ENCODE measurements at places on chromosomes 6 and 20.

GRCh38 chr6:157229132-157229618 lies 94.1 kb downstream of the TMEM242 start:
- DNase-seq: no peak

- DNase-seq: no peak
These were observed 331.2 kb downstream of the QKI start for GRCh38 chr6:163745536-163746400.

GRCh38 chr6:93419304-93420162 lies at the start of gene EPHA7:
Gene EPHA7 (minus strand): TSS chr6:93419559. CDS start chr6:93419341, 218 bp downstream.
- DNase-seq: no peak

DNA sequence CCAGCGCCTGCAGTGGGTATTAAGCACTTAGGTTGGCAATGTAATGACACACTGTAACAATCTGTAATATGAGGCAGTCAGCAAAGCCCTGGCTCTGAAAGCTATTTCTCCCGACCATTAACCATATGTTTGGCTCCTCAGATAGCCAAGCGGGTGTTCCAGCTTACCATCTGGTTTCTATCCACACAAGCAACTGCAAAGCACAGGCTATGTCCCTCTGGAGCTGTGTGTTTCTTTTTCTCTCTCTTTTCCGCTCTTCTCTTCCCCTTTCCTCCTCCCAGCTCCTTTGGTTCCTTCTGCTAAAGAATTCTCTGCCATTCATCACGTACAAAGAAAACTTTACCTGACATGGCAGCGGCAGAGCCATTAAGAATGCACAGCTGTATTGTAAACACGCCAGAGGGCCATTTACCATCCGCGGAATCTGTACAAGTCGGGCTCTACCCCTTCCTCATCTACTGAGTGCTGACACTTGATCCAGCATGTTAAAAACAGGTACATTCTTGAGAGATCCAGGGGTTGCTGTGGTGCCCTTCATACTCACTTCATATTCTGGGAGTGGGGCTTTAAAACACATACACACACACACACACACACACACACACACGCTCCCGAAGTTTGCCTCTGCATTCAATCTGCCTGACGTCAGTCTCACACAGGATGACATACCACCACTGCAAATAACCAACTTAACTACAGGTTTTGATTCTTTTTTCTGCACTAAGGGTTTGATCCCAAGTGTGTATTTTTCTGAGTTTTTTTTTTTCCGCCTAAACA lies 77.2 kb downstream of the BACH2 start:
- DNase-seq: no peak

GRCh38 chr6:109024368-109024767 lies 70.3 kb downstream of the SESN1 start:
- no peak for DNase-seq

DNA sequence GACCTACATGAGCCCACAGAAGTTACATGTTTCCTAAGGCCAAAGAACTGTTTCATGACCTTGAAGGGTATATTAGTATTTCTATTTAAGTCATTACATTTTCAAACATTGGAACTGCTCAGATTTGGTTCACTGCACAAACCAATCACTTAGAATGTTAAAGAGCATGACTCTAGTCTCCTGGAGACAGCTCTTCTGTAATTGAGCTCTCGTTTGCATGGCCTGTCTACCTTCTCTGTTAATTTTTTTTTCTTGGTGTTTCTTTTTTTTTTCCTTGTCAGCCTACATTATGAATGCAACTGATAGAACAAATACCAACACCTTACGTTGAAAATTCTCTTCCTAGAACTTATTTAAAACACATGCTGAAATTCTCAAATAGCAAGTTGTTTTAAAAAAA lies 860.2 kb upstream of the MAP3K7 start:
- DNase-seq: no peak

- no peak for DNase-seq
These were observed 168.6 kb upstream of the CDH4 start for GRCh38 chr20:61083431-61083830.

- DNase-seq: no peak
These were observed 10.8 kb upstream of the AKAP7 start for GRCh38 chr6:131124336-131125071.

- DNase-seq: peak; percentile 1
These were observed 13.1 kb downstream of the FUCA2 start for GRCh38 chr6:143498428-143498827.

- DNase-seq: no peak
These were observed 10.3 kb downstream of the FILIP1 start for GRCh38 chr6:75483136-75483952.

GRCh38 chr20:35888657-35889056 lies 65.6 kb downstream of the SCAND1 start:
- no peak for DNase-seq

- DNase-seq: no peak
These were observed 95.3 kb upstream of the STMND1 start for GRCh38 chr6:17006543-17006942.

DNA sequence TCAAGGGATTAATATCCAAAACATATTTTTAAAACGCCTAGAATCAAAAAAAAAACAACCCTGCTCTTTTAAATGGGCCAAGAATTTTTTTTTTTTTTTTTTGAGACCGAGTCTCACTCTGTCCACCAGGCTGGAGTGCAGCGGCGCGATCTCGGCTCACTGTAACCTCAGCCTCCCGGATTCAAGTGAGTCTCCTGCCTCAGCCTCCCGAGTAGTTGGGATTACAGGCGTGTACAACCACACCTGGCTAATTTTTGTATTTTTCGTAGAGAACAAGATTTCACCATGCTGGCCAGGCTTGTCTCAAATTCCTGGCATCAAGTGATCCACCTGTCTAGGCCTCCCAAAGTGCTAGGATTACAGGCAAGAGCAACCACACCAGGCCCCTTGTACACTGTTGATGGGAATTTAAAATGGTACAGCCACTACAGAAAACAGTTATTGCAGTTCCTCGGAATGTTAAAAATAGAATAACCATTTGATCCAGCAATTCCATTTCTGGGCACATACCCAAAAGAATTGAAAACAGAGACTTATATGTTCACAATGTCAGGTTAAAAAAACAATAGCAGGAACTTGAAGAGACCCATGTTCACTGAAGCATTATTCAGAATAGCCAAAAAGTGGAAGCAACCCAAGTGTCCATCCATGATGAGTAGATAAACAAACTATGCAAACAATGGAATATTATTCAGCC lies 3.1 kb upstream of the MYL9 start:
- no peak for DNase-seq

- DNase-seq: no peak
These were observed 36.6 kb downstream of the SUMO4 start for GRCh38 chr6:149436647-149437046.

- DNase-seq: peak; percentile 31
These were observed 29.0 kb upstream of the TBPL1 start for GRCh38 chr6:133923938-133924593.

- no peak for DNase-seq
These were observed 54.5 kb downstream of the TRMT11 start for GRCh38 chr6:126040826-126041225.

GRCh38 chr6:41132254-41132653 lies 21.9 kb downstream of the TREML1 start:
- DNase-seq: no peak

DNA sequence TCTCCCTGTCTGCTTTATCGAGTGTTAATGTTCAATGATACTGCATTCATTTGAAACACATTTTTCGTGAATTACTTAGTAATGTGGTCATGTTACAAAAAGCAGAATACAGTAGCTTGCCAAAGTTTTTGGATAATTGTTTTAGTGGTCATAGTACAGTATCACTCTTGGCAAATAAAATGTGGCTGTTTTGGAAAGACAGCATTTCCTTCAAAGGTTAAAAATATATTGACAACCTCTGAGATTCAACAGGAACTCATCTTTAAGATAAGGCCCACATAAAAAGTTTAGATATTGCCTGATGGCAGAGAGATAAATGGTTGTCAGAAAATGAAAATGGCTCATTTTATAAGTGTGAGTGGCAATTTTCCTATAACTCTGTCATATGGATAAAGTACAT lies 297.7 kb upstream of the MAN1A1 start:
- DNase-seq: no peak

GRCh38 chr6:4345543-4345942 lies 210.2 kb upstream of the ECI2 start:
- DNase-seq: no peak

DNA sequence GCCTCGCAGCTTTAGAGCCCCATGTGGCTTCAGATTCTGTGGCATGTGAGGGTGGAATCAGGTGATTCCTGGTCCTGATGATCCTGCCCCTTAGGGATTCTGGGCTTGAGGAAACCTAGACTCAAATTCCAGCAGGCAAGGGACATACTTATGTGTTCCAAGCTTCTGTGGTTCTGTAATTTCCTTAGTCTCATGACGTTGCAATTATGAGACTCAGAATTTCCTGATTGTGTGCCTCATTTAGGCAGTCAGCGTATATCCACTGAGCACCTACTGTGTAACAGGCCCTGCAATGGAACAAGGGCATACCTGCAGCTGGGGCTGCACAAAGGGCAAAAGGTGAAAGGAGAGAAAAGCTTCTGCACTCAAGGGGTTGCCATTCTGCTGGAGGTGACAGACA lies 11.6 kb upstream of the BPIFB4 start:
- no peak for DNase-seq

DNA sequence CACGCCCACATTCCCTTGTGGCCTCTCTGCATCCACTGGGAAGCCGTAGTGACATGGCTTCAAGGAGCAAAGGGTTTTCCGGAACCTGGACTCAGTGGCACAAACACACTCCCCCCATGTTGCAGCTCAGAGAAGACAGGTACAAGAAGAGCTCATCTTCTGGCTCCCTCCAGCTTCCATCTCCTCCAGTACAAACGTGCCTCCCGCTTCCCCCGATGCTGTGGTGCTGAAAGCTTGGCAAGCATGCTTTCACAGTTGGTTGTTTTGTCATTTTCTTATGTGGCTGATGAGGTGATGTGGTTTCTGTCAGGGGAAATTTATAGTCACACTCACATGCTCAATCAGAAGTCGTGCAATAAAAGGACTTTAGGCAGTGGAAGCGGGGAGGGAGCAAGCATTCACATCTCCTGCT lies 258.5 kb downstream of the KIF16B start:
- DNase-seq: no peak

- DNase-seq: no peak
These were observed 34.7 kb upstream of the YWHAB start for GRCh38 chr20:44850837-44851236.

GRCh38 chr6:136696783-136697364 lies 95.4 kb downstream of the MAP3K5 start:
- no peak for DNase-seq

- DNase-seq: peak; percentile 47
These were observed 635 bp upstream of the C20orf203 start for GRCh38 chr20:32674362-32674789.

GRCh38 chr6:151875524-151875923 lies 68.0 kb downstream of the ESR1 start:
- DNase-seq: no peak

All from stimulated activated naive CD4-positive, alpha-beta T cell treated with Interleukin-2 at 50 U/mL for 16 hours (primary cell).